ENCODE measurements at places on chromosomes 11 and 22. TPM values are rescaled to one million over a fixed set of nuclear protein-coding genes. Genes with fewer than 3 reads are reported as not detected.
A peak's percentile ranks its signal among the peaks of the same experiment; 100 is the strongest.

MMP10 gene
- total RNA-seq: not detected

DNA sequence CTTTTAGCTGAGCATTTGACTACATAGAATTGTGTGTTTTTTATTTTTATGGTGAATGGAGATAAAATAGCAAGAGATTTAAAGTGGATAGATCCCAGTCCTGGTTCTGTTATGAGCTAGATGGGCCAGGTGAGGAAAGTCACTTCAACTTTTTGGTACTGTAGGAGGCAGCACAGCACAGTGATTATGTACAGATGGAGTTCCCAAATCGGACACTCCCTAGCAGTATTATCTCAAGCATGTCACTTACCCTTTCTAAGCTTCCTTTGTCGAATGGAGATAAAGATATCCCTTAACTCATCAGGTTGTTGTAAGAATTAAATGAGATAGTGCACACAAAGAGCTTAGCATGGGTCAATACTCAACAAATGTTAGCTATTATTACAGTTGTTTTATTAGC, 5.3 kb downstream of the EXPH5 start:
- DNase-seq: no peak

- DNase-seq: no peak
These were observed 109.1 kb downstream of the KCNQ1 start for GRCh38 chr11:2553886-2554285.

LGALS1 gene
- total RNA-seq: 1,246 TPM

C11orf16 gene
- not detected for total RNA-seq

DNA sequence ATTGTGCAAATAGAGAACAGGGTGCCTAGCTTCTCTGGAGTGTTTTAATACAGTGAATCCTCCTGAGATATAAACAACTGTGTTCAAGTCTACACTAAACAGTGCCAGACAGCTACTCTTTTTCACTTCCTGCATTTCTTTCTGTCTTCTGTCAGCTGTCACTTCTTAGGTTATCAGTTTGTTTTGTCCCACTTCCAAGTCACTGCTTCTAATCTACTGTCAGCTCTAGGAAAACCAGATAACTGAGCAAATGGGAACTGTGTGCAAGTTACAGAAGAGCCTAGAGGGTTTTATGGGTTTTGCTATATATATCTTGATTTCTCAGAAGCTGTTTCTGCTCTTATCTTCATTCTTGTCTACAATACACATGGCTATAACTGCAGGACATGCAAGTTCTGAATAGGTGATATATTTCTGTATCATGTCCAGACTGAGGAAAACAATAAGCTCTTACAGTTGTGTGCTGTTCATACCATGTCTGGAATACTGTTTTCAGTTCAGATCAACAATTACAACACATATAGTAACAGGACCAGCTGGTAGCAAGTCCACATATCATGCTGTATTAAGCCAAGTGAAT, 5.8 kb downstream of the PITPNB start:
- DNase-seq: no peak

RNASEH2C gene
- total RNA-seq: 55.6 TPM

TLCD5 gene
- 11.6 TPM for total RNA-seq

RIMBP3C gene
- 0.68 TPM for total RNA-seq

GRCh38 chr11:107704451-107704850, 7.4 kb downstream of the SLN start:
- DNase-seq: no peak

DNA sequence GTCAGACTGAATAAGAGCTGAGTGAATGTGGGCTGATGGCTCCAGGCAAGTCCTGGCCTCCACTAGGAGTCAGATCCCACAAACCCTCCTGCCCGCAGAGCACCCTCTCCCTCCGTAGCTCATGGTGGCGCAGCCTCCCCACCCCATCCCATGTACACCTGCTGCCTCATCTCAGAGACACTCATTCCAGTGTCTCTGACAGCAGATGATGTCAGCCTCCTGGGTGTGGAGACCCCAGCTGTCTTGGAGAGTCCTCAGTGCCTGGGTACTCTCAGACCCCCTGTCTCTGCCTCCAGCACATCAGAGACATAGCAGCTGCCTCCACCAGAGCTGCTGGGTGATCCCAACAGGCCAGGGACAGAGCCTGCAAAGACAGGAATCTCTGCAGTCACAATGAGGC, 9.5 kb downstream of the IGLL5 start:
- no peak for DNase-seq

DNA sequence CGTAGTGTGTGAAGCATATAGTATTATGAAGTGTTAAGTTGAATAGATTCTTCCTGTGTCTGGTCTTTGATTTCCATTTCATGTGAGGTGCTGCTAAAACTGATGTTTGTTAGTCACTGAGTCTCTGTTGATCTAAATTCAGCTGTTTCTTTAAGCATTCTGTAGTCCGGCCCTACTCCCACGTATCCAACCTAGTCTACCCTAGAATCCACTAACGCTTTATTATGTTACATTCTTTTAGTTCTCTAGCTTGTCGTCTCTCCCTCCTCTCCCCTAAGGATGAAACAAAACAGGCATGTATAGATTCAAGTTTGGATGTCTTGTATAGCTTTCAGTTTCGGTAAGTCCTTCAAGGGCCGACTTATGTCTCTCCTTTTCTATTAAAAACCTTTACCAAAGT, 4.1 kb downstream of the WEE1 start:
- DNase-seq: no peak

PNPLA5 gene
- not detected for total RNA-seq

EI24 gene
- 83.6 TPM for total RNA-seq

- DNase-seq: no peak
These were observed 108.2 kb upstream of the CD44 start for GRCh38 chr11:35030716-35031213.

- no peak for DNase-seq
These were observed 261.0 kb downstream of the BRD1 start for GRCh38 chr22:49566693-49567092.

DNA sequence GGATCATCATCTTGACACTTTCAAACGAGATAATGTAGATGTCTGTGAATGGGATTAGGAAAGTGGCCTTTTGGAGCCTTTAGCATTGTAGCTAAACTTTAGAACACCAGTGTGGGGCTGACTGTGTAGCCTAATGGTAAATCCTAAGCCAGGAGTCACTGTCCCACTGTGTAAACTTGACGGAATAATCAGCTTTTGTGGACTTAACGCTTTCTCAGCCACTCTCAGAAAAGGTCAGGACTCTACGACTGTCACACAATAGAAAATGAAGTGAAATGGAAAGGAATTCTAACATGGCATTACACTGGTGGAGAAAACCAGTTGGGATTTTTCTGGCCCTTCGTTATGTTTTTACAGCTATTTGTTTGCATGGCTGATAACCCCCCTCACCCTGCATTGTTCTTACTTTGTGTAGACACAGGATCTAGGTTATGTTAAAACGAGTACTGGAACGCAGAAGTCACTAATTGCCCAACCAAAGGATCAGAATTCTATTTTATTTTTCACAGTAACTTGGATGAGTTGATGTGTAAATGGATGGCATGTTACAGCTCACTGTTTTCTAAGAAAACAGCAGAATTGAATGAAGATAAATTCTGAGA, 22.0 kb upstream of the GRAMD1B start:
- no peak for DNase-seq

KRTAP5-2 gene
- not detected for total RNA-seq

DNA sequence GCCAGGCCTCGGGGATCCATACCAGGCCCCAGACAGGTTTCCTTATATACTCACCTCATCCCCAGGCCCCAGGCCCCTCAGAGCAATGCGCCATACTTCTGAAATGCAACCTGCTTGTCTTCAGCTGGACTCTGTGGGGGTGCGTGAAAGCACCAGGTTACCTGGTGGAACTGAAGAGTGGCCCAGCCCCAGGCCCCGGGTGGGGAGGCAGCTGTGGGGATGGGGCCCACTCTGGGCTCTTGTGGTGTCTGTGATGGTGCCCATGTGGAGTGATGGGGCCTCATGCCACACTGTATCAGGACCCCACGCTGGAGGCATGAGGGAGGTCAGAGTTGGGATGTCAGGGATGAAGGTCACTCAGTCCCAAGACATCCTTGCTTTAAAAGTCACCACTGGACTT, 999.0 kb downstream of the BRD1 start:
- no peak for DNase-seq

DNA sequence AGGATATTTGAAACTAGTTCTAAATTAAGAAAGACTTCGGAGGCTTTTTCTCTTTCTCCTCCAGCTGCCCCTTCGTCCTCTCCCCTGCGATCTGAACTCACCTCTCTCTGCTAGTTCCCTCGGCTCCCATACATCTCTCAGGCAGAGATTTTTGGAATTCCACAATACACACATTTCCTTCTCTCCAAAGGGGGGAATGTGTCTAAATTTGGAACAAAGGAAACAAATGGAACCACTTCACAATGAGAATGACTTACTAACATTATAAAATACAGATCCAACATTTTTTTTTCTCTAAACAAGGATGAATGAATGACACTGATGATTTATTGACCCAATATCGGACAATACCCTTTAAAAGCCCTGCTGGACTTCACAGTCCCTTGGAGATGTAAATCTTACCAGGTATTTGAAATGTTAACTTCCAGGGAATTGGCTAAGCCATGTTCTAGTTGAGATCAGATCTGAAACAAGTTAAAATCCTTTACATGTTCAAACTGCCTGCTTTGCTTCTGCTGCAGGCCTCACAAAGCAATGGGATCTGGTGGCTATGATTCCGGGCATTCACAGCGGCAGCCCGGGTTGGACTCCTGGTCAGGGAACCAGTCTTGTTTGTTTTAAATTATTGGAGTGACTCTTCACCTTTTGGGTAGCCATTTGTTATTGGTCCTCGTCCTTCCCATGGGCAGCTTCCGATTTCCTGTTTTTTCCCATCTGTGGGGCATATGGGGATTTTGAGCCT, 20.5 kb upstream of the GSTP1 start:
- no peak for DNase-seq

DNA sequence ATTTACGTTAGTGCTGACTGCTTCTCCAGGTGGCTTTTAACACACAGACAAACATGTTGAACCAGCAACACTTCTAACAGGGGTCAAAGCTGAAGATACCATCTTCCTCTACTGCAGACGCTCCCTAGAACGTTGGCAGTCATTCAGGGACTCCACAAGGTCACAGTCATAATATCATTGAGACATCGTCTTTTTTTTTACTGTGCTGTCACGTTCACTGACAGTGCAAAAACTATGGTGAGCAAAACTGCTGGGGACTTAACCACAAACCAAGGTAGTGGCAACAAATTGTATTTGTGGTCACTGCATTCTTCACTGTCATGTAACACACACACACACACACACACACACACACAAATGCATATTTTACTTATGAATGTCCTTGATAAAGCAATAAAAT, 244.9 kb downstream of the CASP12 start:
- DNase-seq: no peak

DNA sequence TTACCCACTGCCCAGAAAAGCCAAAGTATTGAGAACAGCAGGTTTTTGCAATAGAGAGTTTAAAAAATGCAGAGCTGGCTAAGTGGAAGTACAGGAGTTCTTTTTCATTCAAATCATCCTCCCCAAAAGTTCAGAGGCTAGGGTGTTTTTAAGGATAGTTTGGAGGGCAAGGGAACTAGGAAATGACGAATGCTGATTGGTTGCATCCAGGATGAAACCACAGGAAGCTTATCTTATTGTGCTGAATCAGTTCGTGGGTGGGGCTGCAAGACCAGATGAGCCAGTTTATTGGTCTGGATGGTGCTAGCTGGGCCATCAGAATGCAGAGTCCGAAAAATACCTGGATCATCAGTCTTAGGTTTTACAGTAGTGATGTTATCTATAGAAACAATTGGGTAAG, 1427.1 kb downstream of the LRRC4C start:
- DNase-seq: no peak

RIMBP3B gene
- 0.59 TPM for total RNA-seq

DNA sequence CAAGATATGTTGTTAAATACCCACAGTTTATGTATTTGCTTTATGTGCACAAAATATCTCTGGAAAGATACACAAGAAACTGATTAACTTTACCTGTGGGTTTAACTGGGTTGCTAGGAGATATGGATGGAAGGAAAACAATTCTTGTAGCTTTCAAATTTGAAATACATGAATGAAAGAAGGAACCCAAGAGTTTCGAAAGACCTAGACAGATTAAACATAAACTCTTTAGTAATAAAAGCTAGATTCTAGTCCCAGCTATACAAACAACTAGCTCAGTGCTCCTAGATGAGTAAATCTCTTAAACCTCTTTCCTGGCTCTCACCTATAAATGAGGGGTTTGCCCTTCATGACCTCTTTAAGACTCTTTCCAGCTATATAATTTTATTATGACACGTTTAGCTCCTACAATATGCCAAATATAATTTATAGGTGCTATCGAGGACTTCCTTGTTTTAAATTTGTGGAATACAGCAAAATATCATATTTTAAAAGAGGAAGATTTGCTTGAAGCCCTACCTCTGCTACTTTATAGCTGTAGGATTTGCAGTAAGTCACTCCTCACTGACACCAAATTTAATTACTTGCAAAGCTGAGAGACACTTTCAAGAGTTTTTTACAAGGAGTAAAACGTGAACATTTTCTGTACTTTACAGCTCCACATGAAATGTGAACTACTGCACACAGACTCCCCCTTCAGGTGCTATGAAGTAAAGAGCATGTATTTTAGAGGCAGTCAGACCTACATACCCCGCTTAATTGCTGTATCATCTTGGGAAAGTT, 50.7 kb downstream of the RRAS2 start:
- DNase-seq: no peak

GRCh38 chr22:38033522-38034277, 23.5 kb upstream of the PICK1 start:
- DNase-seq: no peak

GRCh38 chr11:109138196-109138595, 283.8 kb upstream of the C11orf87 start:
- no peak for DNase-seq

- DNase-seq: no peak
These were observed 331.1 kb upstream of the NARS2 start for GRCh38 chr11:78905756-78906155.

- DNase-seq: no peak
These were observed 1104.8 kb downstream of the DLG2 start for GRCh38 chr11:84522331-84522730.

DNA sequence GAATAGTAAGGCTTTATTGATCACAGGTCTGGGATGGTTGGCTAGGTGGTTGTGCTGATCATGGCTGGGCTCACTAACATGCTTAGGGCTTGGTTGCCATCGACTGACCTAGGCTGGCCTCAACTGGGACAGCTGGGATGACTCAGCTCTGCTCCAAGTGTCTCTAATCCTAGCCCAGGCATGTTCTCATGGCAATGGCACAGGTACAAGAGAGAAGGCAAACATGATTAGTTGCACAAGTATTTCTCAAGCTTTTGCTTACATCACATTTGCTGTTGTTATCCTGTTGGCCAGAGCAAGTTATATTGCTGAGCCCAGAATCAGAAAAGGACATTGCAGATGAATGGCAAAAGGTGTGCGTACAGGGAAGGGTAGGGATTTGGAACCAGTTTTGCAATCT, 68.5 kb upstream of the SLC35C1 start:
- no peak for DNase-seq

NPAS4 gene
- 0.18 TPM for total RNA-seq

SMTNL1 gene
- not detected for total RNA-seq

GRCh38 chr11:75768909-75769771, 562 bp downstream of the DGAT2 start:
- DNase-seq: no peak

- peak; percentile 87 for DNase-seq
These were observed at the start of gene C11orf97 for GRCh38 chr11:94511932-94512781. Gene C11orf97 (plus strand): TSS chr11:94512461. CDS start chr11:94512529, 68 bp downstream.

SELENOH gene
- 122 TPM for total RNA-seq

GRCh38 chr11:15169815-15170551, 55.3 kb downstream of the INSC start:
- DNase-seq: no peak

OR10D3 gene
- not detected for total RNA-seq

C22orf39 gene
- 30.1 TPM for total RNA-seq

GRCh38 chr11:78684377-78684776, 109.7 kb upstream of the NARS2 start:
- no peak for DNase-seq

Data from osteocyte (in vitro differentiated cells).